ENCODE measurements at places on chromosomes 2 and 18. TPM values are rescaled to one million over a fixed set of nuclear protein-coding genes. Genes with fewer than 3 reads are reported as not detected.

DNA sequence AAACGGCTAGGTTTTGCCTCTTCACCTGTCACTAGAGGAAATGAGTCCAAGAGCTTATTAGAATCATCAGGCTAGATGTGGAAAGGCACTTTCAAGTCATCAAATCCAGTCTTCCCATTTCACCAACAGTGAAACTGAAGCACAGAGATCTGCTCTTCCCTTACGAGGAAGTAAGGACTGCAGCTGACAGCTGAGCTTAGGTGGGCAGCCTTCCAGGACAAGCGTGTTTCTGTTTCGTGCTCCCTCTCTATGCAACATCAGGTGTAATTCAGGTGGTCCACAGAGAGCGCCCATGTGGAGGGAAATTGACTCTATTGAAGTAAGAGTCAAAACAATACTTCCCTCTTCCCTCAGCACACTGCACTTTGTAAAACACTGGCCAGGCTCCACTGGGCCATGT lies 5.5 kb downstream of the CYRIA start:
- no peaks in the 10 kb centered on the region for H3K36me3 ChIP-seq
- peaks cover 39% of the 10 kb centered on the region for H3K27me3 ChIP-seq
- H3K4me3 ChIP-seq = no peak overlapping the region
- no peak overlapping the region for H3K27ac ChIP-seq
- no peak for DNase-seq
- peaks cover 12% of the 10 kb centered on the region for H3K4me1 ChIP-seq

GRCh38 chr2:238457927-238458324 lies 31.2 kb downstream of the ASB1 start:
- H3K27me3 ChIP-seq = no peaks in the 10 kb centered on the region
- peaks cover 9% of the 10 kb centered on the region for H3K36me3 ChIP-seq
- H3K4me3 ChIP-seq = no peak overlapping the region
- H3K27ac ChIP-seq = no peak overlapping the region
- peaks cover 4% of the 10 kb centered on the region for H3K4me1 ChIP-seq

DNA sequence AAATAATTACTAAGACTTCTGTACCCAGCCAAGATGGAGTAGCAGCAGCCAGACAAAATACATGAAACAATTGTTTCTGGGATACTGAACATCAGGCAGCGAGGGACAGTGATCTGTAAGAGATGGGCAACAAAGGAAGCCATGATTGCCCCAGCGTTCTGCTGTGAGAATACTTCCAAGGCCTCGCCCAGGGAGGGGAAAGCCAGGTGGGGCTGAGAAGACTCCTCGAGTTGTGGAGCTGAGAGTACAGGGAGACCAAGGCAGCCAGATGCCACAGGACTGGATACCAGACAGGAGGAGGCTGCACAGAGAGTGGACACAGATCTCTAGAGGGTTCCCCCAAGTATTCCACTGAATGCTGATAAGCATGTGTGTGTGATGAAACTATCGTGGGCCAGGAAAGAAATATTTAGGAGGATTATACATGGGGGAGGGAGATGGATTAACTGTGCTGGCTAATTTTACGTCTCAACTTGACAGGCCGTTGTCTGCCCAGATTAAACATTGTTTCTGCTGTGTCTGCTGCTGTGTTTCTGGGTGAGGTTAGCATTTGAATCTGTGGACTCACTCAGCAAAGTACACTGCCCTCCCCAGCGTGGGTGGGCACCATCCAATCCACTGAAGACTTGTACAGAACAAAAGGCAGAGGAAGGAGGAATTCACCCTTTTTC lies 10.2 kb upstream of the LIMS2 start:
- H3K27ac ChIP-seq = no peak overlapping the region
- H3K27me3 ChIP-seq = no peaks in the 10 kb centered on the region
- peaks cover 7% of the 10 kb centered on the region for H3K36me3 ChIP-seq
- no peak overlapping the region for H3K4me3 ChIP-seq
- no peak for DNase-seq
- peaks cover 2% of the 10 kb centered on the region for H3K4me1 ChIP-seq

- H3K4me1 ChIP-seq = no peaks in the 10 kb centered on the region
- H3K4me3 ChIP-seq = no peak overlapping the region
- H3K27ac ChIP-seq = no peak overlapping the region
- peaks cover 1% of the 10 kb centered on the region for H3K27me3 ChIP-seq
- no peaks in the 10 kb centered on the region for H3K36me3 ChIP-seq
Measured at GRCh38 chr2:61771904-61772845, 81.7 kb downstream of the FAM161A start.

ECEL1 gene
- total RNA-seq = not detected

CFC1 gene
- not detected for total RNA-seq

DNA sequence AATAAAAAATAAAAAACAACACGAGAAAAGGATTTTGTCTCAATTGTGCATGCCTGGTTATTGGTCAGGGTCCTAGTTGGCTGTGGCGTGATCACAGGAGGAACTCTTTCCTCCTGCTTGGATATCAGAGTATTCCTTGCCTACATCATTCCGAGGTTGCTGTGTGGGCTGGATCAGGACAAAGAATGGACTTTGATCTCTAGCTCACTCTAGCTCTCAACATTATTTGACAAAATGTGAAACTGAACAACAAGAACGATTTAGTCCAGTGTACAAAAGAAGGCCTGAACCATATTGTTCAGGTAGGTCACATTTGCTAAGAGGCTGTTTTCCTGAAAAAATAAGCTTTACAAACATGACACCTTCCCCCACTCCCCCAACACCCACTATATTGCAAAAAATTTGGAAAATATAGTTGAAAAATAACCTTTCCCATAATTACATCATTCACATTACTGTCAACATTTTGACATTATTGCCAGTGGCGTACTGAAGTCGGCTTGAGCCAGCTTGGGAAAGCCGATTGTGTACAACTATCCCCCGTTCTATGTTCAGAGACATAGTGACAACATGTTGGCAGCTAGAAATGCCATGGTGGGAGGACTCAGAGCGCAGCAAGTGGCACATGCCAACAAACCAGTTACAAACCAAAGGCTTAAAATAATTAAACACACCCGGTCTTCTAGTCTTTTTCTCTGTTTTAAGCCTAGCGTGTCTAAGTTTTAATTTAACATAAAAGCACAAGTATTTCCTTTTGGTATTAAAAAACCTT lies 179.0 kb downstream of the LPIN1 start:
- DNase-seq = no peak
- H3K27me3 ChIP-seq = no peaks in the 10 kb centered on the region
- H3K27ac ChIP-seq = no peak overlapping the region
- peaks cover 7% of the 10 kb centered on the region for H3K4me1 ChIP-seq

- no peaks in the 10 kb centered on the region for H3K27me3 ChIP-seq
- peaks cover 2% of the 10 kb centered on the region for H3K4me1 ChIP-seq
- H3K27ac ChIP-seq = no peak overlapping the region
Measured at GRCh38 chr2:75033516-75033915, 75.1 kb downstream of the POLE4 start.

DNA sequence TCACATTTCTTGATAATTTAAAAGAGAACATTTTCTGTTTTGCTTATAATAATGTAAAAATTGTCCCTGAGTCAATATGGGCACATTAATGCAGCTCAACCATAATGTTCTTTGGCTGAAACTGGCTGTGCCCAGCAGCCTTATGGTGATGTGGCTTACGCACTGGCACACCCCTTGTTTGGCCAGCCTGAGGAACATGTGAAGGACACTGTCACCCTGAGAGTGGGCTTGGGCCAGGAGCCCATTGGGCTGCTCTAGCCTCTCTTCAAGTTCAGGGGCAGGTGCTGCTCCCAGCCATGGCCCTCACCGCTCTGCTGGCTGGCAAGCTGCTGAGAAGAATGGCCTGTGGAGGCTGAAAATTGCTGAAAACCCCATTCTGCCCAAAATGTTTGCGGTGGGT lies 37.5 kb downstream of the MRPL33 start:
- no peaks in the 10 kb centered on the region for H3K36me3 ChIP-seq
- no peak for DNase-seq
- H3K4me3 ChIP-seq = no peak overlapping the region
- H3K4me1 ChIP-seq = no peaks in the 10 kb centered on the region
- H3K27ac ChIP-seq = no peak overlapping the region

GRCh38 chr2:85353876-85354285 lies 447 bp downstream of the RETSAT start:
- H3K4me3 ChIP-seq = peak overlapping the region; percentile 98
- peaks cover 66% of the 10 kb centered on the region for H3K4me1 ChIP-seq
- H3K27me3 ChIP-seq = no peaks in the 10 kb centered on the region

DNA sequence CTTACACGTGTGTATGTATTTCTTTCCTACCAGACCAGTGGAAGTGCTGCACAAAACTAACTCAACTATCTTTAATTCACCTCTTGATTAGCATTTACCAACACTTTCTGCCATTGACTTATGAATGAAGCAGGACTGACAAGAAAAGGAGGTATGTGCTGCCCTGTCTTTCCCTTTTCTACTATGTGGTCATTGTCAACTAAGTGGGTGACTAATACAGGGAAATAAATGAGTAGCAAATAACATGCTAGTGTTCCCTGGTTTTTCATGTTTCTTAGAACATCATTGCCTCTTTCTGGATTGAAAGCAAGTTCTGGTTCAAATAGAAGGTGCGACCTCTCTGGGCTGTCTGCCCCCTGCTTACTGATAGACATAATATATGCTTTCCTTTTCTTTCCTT lies 58.0 kb downstream of the LINC00305 start:
- no peak overlapping the region for H3K4me3 ChIP-seq

DNA sequence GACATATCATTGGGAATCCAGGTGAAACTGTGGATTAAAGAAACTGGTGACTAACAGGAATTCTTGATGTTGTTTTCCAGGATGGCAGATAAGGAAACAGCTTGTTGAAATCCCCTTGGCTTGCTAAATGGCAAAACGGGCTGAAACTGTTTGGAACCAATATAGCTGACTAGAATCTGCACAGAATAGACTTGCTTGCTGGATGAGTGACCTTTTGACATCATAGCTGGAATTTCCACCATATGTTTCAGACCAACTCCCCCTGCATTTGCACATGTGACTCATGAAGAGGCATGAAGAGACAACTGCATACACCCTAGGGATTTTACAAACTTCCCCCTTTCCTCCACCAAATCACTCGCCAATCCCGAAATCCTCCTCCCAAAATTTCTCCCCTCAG lies 87.7 kb upstream of the LYPD1 start:
- H3K27ac ChIP-seq = no peak overlapping the region
- DNase-seq = no peak
- H3K4me3 ChIP-seq = no peak overlapping the region
- H3K27me3 ChIP-seq = peaks cover 3% of the 10 kb centered on the region
- H3K36me3 ChIP-seq = no peaks in the 10 kb centered on the region
- H3K4me1 ChIP-seq = no peaks in the 10 kb centered on the region

GRCh38 chr18:5461041-5461440 lies 82.8 kb downstream of the EPB41L3 start:
- no peaks in the 10 kb centered on the region for H3K36me3 ChIP-seq
- H3K4me3 ChIP-seq = no peak overlapping the region
- no peaks in the 10 kb centered on the region for H3K4me1 ChIP-seq
- no peak overlapping the region for H3K27ac ChIP-seq
- no peaks in the 10 kb centered on the region for H3K27me3 ChIP-seq

CD302 gene
- total RNA-seq = 1.8 TPM

- DNase-seq = no peak
- no peak overlapping the region for H3K27ac ChIP-seq
- H3K4me1 ChIP-seq = no peaks in the 10 kb centered on the region
- peaks cover 2% of the 10 kb centered on the region for H3K27me3 ChIP-seq
- no peaks in the 10 kb centered on the region for H3K36me3 ChIP-seq
Measured at GRCh38 chr2:127170452-127171197, 49.5 kb downstream of the CYP27C1 start.
